Chondrocyte (in vitro differentiated cells): ENCODE measurements at places on chromosomes 13 and 19. TPM values are rescaled to one million over a fixed set of nuclear protein-coding genes. Genes with fewer than 3 reads are reported as not detected.

- DNase-seq = no peak
Measured at GRCh38 chr19:5127717-5128116, 158.8 kb downstream of the KDM4B start.

DNA sequence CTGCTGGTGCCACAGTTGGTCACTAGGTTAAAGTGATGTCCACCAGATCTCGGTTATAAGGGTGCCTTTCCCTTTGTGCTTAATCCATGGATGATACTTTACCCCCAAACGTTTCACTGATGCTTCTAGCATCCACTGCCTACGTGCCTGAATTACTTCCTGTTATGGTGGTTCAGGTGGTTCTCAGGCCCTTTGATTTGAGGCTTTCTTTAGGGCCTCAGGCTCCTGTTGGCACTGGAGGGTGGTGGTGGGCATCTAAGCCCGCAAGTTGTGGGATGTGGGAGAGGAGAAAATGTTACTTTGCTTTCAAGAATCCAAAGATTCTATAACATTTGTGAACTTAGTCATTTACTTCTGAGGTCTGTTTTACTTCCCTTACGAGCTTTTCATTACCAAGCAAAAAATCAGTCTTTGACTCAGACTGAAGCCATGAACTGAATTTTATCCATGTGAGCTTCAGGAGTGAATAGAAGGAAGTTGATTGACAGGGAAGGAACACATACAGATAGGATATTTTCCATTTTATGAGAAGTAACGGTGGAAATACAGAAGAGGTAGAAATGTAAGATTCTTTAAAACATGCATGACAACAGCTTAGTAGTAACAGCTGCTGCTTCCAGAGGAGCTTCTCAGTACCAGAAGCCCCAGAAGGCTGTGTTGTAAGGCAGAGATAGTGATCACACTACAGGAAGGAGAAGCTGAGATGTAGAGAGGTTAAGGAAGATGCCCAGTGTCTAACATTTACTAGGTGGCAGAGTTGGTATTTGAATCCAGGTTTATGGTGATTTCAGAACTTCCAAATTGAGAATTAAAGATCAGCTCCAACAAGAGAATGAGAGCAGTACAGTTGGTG lies 65.0 kb downstream of the ARHGEF7 start:
- no peak for DNase-seq

Gene TMEM238
- total RNA-seq = 0.59 to 1.0 TPM (median 0.85 TPM) in 3 replicates

DNA sequence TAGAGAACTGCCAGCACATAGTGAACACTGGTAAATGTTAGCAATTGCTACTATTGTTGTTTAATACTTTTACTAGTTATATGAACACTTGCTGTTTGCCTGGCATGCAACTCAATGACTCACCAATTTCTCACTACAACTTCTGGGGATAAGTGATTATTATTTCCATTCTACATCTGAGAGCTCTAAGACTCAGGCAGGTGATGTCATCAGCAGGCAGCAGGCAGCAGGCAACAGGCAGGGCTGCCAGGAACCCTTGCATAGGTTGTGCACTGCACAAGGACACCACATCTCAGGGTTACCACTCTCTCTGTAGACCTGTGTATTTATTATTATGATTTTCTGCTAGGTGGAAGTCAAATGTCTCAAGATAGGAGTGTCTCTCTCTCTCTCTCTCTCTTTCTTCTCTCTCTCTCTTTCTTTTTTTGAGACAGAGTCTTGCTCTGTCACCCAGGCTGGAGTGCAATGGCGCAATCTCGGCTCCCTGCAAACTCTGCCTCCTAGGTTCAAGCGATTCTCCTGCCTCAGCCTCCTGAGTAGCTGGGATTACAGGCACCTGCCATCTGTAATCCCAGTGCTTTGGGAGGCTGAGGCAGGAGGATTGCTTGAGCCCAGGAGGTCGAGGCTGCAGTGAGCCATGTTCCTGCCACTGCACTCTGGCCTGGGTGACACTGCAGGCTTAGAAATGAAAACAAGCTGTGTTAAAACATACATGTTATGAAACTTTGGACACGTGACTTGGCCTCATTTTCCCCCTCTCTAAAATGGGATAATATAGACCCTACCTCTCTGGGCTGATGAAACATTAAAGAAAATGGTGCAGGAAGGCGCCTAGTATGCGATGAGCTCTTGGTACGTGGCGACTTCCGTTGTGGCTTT lies 22.7 kb downstream of the HPN start:
- DNase-seq = no peak

DNA sequence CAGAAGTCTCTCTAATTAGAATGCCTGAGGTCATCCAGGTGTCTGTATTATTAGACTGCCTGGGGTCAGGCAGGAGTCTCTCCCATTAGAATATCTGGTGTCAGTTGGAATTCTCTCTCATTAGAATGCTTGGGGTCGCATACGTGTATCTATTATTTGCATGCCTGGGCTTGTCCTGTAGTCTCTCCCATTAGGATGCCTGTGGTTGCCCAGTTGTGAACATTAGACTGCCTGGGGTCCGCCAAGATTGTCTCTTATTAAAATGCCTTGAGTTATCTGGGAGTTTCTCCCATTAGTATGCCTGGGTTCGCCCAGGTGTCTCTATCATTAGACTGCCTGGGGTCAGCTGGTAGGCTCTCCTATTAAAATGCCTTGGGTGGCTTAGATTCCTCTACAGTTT lies 1494.7 kb downstream of the UQCRFS1 start:
- DNase-seq = no peak

DNA sequence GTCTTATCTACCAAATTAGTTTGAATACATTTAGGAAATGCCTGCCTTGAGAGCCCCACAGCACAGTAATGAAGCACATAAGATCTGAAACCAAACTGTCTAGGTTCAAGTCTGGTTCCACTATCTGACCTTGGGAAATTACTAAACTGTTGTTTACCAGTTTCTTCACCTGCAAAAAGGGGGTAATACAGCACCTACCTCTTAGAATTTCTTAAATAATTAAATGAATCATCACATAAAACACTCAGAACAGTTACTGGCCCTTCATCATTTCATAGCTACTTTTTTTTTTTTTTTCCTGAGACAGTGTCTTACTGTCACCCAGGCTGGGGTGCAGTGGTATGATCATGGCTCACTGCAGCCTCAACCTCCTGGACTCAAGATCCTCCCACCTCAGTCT lies 59.6 kb downstream of the USP12 start:
- DNase-seq = no peak

Gene TMEM255B
- total RNA-seq = 2.6 to 7.1 TPM (median 5.2 TPM) in 3 replicates

Gene KIRREL2
- 0.22 TPM in 1 of 3 replicates, not detected in the others for total RNA-seq

- no peak for DNase-seq
Measured at GRCh38 chr13:93146584-93147297, 79.9 kb upstream of the GPC6 start.

DNA sequence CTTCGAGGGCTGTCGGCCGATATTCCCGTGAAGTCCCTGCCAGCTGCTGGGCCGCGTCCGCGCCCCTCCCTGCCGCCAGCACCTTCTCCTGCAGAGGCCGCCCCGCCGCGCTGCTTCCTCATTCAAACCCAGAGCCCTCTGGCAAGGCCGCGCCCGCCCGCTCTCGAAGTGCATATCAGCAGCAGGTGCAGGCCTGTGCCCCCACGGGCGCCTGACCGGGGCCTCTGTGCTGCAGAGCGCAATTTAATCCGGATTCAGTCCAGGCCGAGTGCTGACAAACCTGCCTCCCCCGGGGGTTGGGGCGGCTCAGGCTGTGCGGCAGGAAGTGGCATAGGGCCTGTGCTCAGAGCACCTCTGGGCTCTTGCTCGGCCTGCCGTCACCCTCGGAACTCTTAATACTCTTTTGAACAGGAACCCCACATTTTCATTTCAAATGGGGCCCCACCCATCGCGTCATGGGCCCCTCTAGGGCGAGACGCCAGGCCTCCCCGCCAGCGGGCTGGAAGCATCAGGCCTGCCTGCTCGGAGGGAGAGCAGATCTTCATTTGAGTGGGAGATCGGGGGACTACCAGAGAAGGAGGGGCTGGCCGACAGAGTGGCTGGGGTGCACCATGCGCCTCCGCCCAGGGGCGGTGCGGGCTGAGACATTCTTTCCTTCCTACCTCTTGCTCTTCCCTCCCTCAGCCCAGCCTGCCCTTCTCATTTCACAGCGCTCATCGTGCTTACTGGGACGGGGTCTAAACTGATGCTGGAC lies 125.7 kb downstream of the TNFRSF19 start:
- DNase-seq = no peak

Gene SHISA7
- total RNA-seq = not detected in 3 replicates

GRCh38 chr13:24854311-24854710 lies 90.3 kb downstream of the RNF17 start:
- DNase-seq = no peak

DNA sequence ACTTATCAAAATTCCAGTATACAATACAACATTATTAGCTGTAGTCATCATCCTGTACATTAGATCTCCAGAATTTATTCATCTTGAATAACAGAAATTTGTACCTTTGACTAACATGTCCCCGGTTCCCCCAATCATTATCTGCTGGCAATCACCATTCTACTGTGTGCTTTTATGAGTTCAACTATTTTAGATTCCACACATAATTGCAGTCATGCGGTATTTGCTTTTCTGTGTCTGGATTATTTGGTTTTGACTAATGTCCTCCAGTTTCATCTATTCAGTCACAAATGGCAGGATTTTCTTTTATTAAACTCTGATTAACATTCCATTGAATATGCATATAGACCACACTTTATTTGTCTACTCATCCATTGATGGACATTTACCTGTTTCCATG lies 530.7 kb upstream of the SLITRK1 start:
- DNase-seq = no peak

Gene C19orf33
- 2.0 to 5.2 TPM (median 2.0 TPM) in 3 replicates for total RNA-seq

- DNase-seq = no peak
Measured at GRCh38 chr19:11196406-11197287, 698 bp downstream of the KANK2 start.

Gene CNN1
- 20.1 to 213 TPM (median 199 TPM) in 3 replicates for total RNA-seq

Gene NMRK2
- total RNA-seq = not detected in 3 replicates

GRCh38 chr13:75079226-75079625 lies 402.7 kb downstream of the TBC1D4 start:
- DNase-seq = no peak

Gene GPC6
- 76.1 to 111 TPM (median 76.5 TPM) in 3 replicates for total RNA-seq

DNA sequence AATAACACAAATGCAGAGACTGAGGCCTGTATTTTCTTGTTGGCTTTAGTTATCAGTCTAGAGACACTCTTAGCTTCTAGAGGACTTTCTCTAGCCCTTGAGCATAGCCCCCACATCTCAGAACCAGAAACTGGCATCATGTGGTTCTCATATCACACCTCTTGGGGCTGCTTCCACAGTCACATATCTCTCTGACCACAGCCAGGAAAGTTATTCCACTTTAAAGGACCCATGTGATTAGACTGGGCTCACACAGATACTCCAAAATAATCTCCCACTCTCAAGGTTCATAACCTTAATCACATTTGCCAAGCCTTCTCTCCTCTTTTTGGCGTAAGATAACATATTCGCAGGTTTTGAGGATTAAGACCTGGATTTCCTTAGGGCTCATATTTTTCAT lies 846.9 kb upstream of the MIR17HG start:
- no peak for DNase-seq

DNA sequence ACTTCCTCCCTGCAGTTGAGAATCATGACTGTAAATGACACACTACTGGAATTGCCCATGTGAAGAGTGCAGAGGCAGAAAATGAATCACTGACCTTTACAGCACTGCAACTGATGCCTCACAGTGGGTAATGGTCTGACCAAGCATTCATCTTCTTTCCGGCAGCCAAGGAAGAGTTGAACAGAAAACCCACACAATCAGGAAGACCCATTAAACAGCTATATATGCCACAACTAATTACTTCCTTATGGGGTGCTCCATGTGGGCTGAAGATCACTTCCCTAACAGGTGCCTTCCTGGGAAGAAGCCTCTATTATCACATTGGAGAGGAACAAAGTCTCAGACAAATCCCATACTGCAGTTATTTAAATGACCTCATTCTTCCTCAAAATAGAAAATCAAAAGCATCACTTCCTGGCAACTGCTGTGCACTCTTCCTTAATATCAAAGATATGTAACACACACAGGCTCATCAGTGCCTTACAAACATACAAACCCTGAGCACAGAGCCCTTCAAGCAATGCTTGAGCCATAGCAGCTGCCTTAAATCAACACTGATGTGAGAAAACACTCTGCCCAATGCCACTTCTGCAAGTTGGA lies 45.8 kb downstream of the RUBCNL start:
- no peak for DNase-seq

- DNase-seq = no peak
Measured at GRCh38 chr13:47409778-47410177, 512.9 kb upstream of the HTR2A start.

Gene LINGO3
- 0.15 to 0.48 TPM in 2 of 3 replicates, not detected in the other for total RNA-seq

Gene KMT5C
- total RNA-seq = 9.5 to 14.6 TPM (median 9.7 TPM) in 3 replicates

Gene CEACAM20
- not detected in 3 replicates for total RNA-seq

DNA sequence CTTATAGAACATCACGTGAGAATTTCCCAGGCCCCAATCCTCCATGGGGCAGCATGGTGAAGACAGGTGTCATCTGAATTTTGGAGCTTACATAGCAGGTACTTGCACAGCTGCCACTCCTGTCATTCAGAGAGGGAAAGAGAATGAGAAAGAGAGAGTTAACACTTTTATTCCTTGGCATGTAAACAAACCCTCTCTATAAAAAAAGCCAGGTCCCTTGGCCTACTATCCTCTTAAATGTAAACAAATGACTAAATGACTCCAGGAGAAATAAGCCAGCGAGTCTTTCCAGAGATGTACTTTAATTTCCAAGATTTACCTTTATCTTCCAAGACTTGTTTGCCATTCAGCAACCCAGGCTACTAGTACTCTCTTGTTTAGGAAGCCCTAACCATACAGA lies 195.3 kb upstream of the HTR2A start:
- no peak for DNase-seq

- DNase-seq = no peak
Measured at GRCh38 chr13:41458187-41458760, 924 bp downstream of the RGCC start.

DNA sequence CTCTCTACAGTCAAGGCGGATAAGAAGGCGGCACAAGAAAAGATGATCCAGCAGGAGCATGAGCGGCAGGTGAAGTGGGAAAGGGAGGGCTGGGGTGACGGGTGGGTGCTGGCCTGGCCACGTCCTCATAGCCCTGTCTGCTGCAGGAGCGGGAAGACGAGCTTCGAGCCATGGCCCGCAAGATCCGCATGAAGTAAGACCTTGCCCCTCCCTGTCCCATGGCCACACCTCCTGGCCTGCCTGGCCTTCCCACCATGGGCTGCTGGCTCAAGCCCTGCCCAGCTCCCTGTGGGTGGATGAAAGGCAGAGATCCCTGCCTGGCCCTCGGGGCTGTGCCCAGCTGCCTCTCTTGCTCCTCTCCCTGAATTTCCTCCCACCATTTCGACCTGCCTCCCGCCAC lies 7.2 kb downstream of the ZNF296 start:
- DNase-seq = no peak

Gene CASP14
- total RNA-seq = not detected in 3 replicates

GRCh38 chr19:9054765-9055164 lies 32.1 kb upstream of the OR1M1 start:
- no peak for DNase-seq

GRCh38 chr13:41916173-41916954 lies 44.5 kb downstream of the VWA8 start:
- DNase-seq = no peak

DNA sequence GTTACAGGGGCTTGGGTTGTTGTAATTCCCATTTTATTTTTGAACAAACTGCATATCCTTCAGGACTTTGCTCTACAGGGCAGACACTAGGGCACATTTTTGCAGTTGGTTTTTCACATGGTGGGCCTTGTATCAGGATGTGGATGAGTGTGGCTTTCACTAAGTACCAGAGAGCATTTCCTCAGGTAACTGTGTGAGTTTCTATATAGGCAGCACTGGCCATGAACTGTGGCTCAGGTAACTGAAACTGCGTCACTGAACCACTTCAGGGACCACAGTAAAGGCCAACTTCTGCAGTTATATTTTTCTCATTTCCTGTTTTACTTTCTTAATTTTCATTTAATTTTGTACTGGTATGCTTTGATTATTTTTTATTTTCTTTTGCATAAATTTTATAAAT lies 166.5 kb downstream of the ZNF486 start:
- DNase-seq = no peak

- no peak for DNase-seq
Measured at GRCh38 chr13:76745261-76746200, 140.7 kb downstream of the KCTD12 start.
